ENCODE measurements at places on chromosomes 3 and 15.

DNA sequence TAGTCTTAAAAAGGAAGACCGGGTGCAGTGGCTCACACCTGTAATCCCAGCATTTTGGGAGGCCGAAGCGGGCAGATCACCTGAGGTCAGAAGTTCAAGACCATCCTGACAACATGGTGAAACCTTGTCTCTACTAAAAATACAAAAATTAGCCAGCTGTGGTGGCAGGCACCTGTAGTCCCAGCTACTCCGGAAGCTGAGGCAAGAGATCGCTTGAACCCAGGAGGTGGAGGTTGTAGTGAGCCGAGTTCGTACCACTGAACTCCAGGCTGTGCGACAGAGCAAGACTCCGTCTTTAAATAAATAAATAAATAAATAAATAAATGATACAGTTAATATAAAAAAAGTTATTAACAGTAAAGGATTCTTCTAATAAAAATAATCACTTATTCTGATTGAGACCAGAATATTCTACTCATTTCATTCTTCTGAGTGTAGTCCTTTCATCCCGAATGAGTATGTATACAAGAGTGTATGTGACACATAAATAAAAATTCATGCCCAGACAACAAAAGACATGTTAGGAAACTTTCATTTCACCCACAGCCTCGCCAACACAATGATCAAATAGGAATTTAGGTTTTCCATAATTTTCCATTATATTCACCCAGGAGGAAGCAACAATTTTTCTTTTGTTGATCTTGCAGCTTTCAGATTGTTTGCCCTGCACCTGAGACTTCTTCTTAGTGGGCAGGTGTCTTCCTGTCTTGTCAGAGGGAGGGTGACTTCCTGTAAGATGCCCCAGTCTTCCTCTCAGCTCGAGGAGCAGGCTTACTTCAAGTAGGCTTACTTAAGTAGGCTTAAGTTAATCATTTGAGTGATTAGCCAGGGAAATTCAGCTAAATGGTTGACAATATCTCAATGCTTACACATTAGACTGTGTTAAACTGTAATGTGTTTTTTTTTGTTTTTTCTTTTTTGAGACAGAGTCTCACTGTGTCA lies 7.8 kb upstream of the NUP210 start:
- DNase-seq: peak; percentile 79

GRCh38 chr3:152731511-152731910 lies 103.4 kb upstream of the P2RY1 start:
- DNase-seq: no peak

- no peak for DNase-seq
Observed at GRCh38 chr3:191376516-191377141, 46.3 kb upstream of the UTS2B start.

- no peak for DNase-seq
Observed at GRCh38 chr15:76342058-76342381, 5.4 kb downstream of the ISL2 start.

DNA sequence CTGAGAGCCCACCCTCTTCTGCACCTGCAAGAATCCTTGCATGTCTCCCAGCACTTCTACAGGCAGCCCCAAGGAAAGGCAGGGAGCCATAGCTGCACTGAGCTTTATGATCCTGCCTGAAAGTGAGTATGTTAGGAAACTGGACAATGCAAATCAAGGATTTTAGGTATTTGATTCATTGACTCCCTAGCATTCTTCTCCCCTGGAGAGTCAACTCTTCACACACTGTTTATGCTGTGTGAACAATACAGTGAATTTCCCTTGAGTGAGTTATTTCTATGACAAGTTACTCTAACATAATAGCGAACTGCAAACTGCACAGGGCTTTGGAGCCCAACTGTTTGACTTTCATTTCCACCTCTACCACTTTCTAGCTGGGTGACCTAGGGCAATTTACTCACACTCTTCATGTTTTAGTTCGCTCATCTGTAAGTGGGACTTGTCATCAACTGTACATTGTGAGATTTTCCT lies 96.0 kb upstream of the PHLDB2 start:
- no peak for DNase-seq

All from CD4-positive, alpha-beta T cell treated with Interferon alpha-2 for 1 hour (primary cell).